ENCODE measurements at places on chromosomes 3 and 15. TPM values are rescaled to one million over a fixed set of nuclear protein-coding genes. Genes with fewer than 3 reads are reported as not detected.

Gene ZNF502
- 5.2 TPM for total RNA-seq

DNA sequence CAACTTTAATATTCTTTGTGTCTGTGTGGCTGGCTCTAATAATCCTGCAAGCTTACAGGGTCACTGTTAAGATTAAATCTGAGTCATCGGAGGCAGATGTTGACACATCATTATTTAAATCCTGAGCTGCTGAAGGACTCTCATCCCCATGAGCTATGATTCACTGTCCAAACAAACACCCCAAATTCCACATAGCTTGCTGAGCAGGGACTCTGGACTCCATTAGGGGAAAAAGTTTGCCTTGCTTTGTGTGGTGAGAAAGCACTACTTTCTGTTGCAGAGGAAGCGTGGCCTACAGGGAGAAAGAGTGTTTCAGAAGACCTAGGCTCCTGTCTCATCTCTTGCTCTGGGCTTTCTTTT lies 213.7 kb downstream of the PDCD6IP start:
- no peak overlapping the region for H3K4me3 ChIP-seq
- peak overlapping the region; percentile 21 for H3K27ac ChIP-seq
- no peak for DNase-seq
- H3K4me1 ChIP-seq: no peaks in the 10 kb centered on the region
- no peaks in the 10 kb centered on the region for H3K27me3 ChIP-seq
- H3K36me3 ChIP-seq: no peaks in the 10 kb centered on the region

GRCh38 chr3:114899186-114899931 lies 247.7 kb downstream of the ZBTB20 start:
- H3K4me1 ChIP-seq: peaks cover 12% of the 10 kb centered on the region
- no peak for DNase-seq
- no peak overlapping the region for H3K27ac ChIP-seq

Gene CCR2
- 6.0 TPM for total RNA-seq

- no peak overlapping the region for H3K4me3 ChIP-seq
- no peak for DNase-seq
- H3K27me3 ChIP-seq: no peaks in the 10 kb centered on the region
- H3K27ac ChIP-seq: no peak overlapping the region
- no peaks in the 10 kb centered on the region for H3K36me3 ChIP-seq
These were observed 24.5 kb downstream of the ESYT3 start for GRCh38 chr3:138458774-138459499.
